Activated CD8-positive, alpha-beta memory T cell treated with anti-CD3 and anti-CD28 coated beads, Interleukin-2, amount 10 ng/mL, durations not matched to agents 7 days and 5 days (primary cell): ENCODE measurements at places on chromosomes 5 and 9. TPM values are rescaled to one million over a fixed set of nuclear protein-coding genes. Genes with fewer than 3 reads are reported as not detected.

DNA sequence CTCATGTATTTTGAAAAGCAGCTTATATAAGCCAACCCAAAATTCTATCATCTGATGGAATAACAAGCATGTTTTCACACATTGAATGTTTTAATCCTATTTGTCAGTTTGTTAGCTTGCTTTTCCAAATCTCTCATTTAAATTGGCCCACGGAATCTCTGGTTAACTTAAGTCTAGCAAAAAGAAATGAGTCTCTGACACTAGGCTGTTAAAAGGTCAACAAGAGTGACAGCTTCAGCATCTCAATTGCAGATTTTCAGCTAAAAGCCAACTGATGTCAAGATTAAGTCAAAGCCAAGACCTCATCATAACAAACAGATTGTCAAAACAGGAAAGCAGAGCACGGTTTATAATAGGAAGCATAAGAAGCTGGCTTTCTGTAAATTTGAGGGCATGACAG lies 49.4 kb upstream of the CDH9 start:
- no peak for DNase-seq
- H3K27me3 ChIP-seq: no peaks in the 10 kb centered on the region
- no peak overlapping the region for H3K27ac ChIP-seq
- no peaks in the 10 kb centered on the region for H3K36me3 ChIP-seq

TRIM7 gene
- 1.7 TPM for total RNA-seq

RASGRF2 gene
- 12.3 TPM for total RNA-seq

GRCh38 chr5:521680-522079 lies 2.6 kb downstream of the SLC9A3 start:
- H3K4me3 ChIP-seq: no peak overlapping the region
- H3K36me3 ChIP-seq: no peaks in the 10 kb centered on the region
- peaks cover 2% of the 10 kb centered on the region for H3K4me1 ChIP-seq
- no peak for DNase-seq
- no peak overlapping the region for H3K27ac ChIP-seq

IFNK gene
- total RNA-seq: not detected

CCDC180 gene
- total RNA-seq: 4.6 TPM

CYLC2 gene
- total RNA-seq: not detected

LPAR1 gene
- not detected for total RNA-seq

CAMK2A gene
- not detected for total RNA-seq

GRCh38 chr9:130741831-130742449 lies 48.4 kb downstream of the EXOSC2 start:
- no peaks in the 10 kb centered on the region for H3K4me1 ChIP-seq
- H3K4me3 ChIP-seq: no peak overlapping the region
